ENCODE measurements at places on chromosomes 11 and 22.
A peak's percentile ranks its signal among the peaks of the same experiment; 100 is the strongest.

- DNase-seq, result no peak
Measured at GRCh38 chr11:11628651-11629050, 6.8 kb upstream of the GALNT18 start.

DNA sequence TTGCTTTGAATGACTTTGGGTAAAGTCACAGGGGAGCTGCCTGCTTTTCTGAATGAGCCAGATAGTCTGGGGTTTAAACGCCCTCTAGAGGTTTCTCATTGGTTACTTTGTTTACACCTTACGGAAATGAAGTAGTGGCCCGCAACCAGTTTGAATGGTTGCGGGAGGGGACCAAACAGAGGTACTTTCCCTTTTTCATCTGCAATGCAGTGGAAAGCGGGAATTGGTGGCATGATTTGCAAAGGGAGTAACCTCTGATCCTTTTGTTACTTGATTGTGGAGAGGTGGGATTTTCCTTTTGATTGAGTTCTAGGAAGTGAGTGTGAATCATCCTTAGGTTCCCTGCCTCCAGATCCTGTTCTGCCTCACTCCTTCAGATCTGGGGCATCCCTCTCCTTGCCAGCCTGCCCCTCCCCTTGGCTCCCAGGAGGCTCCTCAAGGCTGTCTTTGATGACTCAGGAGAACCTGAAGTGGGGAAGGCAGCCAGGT is 15.9 kb upstream of the GLYATL1 start:
- no peak for DNase-seq

GRCh38 chr11:112248201-112248600 is 12.5 kb downstream of the PLET1 start:
- no peak for DNase-seq

DNA sequence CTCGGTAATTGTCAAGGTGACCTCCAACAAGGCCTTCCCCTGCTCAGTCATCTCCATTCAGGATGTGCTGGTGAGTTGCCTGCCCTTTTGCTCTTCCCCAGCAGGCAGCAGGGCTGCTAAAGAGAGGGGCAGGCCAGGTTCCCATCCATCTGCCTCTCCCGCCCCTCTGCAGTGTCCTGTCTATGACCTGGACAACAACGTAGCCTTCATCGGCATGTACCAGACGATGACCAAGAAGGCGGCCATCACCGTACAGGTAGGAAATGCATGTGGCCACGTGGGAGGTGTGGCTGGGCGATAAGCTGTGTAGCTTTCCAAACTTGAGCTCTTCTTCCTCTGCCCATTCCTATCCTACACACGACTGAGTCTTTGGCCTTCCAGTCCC is 4.0 kb downstream of the SIDT2 start:
- DNase-seq, result no peak

DNA sequence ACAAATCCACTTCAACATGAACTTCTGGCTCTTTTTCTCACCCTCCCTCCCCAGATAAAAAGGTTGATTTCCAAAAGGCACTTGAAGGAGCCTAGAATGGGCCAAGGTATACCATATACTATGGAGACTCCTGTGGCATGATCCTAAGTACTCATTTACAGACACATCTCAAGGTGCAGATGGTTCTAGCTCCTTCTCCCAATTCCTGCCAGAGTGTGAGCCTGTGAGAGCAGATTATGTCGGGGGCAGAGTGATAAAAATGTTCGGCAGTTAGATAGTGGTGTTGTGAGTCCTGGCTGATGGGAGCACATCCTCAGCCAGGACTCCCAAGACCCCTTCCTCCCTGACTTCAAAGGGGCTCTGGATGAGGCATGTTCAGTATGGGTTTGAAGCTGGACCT is 8.2 kb upstream of the SEC14L3 start:
- DNase-seq, result no peak

DNA sequence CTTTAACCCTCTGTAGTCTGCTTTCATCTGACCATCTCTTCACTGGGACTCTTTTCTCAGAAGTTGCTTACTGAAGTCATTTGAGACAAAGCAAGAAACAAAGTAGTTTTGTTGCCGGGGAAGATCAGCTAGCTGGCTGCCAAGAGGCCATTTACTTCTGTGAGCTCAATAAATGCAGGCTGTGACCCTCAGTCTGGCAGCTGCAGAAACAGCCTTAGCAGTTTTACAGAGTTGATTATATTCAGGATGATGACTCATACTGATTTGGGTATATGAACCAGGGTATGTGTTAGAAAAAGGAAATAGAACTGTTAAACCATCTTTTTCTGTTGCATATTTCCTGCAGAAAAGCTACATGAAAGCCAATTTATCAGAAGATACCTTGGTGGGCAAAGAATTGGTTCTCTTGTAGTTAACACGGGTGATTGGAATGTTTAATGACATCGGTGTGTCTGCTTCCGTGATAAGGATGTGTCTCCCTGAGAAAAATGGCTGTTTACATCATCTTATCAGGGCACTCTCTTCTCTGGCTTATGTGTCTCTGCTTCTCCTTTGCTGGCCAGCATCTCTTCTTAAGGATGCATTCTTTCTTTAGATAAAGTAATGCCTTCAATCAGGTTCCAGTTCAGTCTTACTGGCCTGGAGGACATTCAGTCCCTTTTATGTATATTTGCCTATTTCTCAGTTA is 18.5 kb downstream of the FIBIN start:
- no peak for DNase-seq

DNA sequence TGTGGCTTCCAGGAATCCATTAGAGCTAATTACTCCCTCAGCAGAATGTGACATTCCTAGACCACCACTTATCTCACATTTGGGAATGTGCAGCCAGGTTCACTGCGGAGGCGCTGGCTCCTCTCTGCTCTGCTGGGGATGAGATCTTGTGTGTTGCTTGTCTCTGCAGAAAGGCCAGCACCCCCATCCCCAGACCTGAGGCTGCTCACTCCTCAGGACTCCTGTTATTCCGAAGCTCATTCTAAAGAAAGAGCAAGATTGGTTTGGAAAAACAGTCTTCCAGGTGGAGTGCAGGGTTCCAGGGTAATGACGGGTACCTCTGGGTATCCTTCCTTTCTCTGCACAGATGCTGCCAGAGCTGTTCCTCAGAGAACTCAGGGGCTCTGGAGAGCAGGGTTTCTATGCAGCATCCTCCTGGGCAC is 20.8 kb downstream of the RSPH14 start:
- DNase-seq, result no peak

GRCh38 chr11:134476435-134477021 is 64.5 kb upstream of the B3GAT1 start:
- DNase-seq, result no peak

DNA sequence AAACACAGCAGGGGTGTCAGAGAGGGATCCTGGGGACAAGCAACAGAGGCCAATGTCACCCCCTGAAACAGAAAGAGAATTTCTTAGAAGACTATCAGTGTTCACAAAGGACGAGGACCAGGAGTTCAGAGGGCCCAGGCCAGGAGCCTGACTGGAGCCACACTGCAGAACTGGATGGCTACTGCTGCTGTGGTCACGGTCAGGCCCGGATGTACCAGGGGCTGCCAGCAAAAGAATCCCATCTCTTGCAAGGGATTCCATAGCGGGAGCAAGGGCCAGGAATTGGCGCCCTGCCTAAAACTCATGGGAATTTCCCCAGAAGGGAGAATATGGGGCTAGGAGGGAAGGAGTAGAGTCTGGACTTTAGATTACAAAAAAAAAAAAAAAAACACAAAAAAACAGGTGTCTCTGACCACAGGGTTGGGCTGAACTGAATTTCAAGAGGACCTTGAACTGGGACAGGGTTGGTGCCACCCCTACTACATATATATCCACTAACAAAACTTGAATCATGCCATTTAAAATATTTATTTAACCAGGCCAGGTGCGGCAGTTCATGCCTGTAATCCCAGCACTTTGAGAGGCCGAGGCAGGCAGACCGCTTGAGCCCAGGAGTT is 15.7 kb upstream of the KCTD14 start:
- DNase-seq, result no peak

- peak; percentile 92 for DNase-seq
Measured at GRCh38 chr22:19799322-19800190, 39.0 kb downstream of the TBX1 start.

DNA sequence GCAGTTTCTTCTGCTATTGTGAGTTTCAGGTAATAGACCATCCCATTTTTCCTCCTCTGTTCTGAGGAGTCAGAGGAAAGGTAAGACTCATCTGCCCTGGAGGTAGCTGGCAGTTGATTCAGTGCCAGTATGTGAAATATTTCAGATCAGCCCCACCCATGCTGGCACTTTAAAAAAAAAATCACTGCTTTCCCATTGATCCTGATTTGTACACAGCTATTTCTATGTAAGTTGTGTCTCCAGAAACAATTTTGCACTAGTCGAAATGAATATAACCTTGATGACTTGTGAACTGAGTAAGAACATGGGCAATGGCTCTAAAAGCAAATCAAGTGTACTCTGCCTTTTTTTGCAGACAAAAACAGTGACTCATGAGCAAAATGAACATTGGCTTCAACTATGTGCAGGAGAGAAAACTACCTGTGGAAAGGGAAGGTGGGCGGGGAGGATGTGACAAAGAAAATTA is 82.0 kb upstream of the OR5AK2 start:
- no peak for DNase-seq

- DNase-seq, result no peak
Measured at GRCh38 chr11:2987881-2988861, 4.0 kb downstream of the NAP1L4 start.

DNA sequence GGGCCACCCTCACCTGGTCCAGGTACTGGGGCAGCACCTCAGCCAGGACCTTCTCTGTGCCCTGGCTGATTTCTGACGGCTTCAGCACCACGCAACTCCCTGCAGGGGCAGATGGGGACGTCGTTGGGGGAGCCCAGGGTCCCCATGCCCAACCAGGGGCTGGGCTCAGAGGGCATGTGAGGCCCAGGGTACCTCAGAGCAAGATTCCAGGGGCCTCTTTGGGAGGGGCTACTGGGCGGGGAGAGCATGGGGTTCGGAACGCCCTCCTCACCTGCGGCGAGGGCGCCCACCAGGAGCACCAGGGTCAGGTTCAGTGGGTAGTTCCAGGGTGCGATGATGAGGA is 8.1 kb downstream of the ALDH3B2 start:
- no peak for DNase-seq

DNA sequence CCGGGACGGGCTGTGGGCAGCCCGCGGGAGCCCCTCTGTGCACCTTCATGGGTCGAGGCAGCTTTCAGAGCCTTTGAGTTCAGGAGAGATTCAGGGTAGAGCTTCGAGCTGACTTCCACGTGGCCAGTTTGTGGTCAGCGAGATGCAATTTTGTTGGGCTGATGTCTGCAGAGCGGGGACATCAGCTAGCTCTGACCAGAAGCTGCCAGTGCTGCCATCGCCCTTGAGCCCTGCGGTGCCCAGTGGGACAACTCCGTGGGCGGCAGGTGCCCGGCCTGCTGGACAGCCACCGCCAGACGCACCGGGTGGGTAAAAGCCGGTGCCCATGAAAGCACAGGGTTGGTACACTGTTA is 719 bp downstream of the TALDO1 start:
- no peak for DNase-seq

DNA sequence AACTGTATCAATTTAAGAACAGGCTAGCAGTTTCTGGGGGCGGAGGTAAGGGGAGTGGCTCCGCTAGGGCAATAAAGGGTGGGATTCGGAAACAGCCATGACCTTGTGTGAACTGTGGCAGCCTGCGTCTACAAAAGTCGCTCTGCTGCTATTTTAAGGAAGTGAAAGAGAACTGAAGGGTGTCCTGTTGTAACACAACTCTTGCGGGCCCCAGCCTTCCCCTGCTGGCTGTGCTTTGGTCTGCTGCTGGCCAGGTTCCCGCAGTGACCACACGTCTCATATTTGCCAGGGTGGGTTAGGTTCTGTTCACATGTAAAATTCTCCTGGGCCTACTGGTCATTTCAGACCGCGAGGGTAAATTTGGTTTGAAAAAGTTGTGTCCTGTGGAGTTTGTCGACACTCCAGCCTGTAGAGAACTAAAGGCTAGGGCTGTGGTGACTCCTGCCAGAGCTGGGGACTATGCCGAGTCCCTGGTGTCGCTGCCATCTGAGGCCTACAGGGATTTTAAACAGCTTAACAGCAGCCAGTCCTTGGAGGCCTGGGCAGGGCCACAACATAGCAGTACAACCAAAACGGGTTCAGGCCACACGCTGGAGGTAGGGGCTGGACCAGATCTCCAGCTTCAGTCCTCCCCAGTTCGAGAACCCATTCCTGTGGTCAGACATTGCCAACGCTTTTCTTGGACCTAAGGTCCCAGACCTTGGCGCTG is 1.1 kb upstream of the PPFIBP2 start:
- DNase-seq, result no peak

- DNase-seq, result no peak
Measured at GRCh38 chr22:39266398-39267030, 21.7 kb upstream of the PDGFB start.
